ENCODE measurements at places on chromosomes 1 and 21.

DNA sequence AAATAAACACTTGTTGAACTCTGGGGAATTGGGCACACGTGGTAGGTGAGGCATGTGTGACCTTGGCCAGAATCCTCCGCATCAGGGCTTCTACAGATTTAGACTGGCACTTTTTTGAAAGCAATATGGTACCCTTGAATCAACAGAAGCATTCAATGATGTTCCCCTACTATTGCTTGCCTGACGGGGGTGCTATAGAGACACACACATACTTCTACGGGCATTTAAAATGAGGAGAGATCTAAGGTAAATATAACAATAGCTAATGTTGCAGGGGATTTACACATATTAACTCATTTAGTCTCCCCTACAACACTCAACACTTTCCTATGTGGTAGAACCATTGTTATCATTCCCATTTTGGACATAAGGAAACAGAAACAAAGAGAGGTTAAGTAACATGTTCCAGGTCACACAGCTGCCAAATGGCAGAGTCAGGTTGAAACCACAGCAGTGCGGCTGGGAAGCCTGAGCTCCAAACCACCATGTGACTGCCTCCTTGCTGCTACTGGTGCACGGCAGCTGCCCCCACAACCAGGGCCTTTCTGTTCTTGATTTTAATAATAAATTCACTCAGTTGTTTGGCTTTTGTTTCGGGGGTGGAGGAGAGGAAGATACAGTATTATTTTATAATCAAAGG is 147.4 kb downstream of the ZNF281 start:
- DNase-seq = no peak

DNA sequence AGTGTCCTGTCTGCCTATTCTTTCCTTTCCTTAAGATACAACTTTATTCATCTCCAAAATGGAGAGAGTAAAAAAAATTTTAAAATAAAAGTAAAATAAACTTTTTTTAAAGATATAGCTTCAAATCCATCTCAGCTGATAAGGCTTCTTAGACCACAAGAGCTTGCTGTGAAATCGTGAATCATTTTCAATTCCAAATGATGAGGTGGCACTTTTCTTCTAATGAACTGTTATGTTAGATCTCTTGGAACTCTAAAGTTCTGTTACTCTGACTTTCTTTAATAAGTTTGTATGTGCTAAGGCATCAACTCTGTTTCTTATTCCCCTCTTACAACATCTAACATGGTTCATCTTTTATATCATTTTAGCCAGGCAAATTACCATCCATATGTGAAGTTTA is 4.5 kb downstream of the SH3GLB1 start:
- no peak for DNase-seq

DNA sequence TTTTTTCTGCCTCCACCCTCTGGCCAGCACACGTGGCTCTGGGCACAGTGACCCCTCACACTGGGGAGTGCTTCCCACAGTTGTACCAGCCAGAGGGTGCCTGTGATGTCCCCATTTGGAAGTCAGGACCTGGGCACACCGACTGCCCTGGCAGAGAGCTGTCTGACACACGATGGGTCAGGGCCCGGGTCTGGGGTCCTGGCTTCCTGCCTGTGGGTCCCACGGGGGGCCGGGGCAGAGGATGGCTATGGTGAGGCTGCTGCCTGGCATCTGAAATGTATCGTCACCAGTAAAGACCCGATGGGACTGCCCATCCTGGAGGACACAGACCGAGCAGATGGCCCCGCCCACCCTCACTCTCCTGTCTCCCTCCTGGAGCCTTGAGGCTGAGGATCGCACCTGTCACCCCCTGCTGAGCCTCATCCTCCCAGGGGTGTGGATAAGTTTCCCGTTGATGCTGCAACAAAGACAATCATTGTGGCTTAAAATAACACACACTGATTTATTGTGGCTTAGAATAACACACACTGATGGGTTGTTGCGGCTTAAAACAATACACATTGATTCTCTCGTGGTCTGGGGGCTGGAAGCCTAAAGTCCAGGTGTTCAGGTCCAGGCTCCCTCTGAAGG is 88.8 kb upstream of the TTC34 start:
- no peak for DNase-seq

DNA sequence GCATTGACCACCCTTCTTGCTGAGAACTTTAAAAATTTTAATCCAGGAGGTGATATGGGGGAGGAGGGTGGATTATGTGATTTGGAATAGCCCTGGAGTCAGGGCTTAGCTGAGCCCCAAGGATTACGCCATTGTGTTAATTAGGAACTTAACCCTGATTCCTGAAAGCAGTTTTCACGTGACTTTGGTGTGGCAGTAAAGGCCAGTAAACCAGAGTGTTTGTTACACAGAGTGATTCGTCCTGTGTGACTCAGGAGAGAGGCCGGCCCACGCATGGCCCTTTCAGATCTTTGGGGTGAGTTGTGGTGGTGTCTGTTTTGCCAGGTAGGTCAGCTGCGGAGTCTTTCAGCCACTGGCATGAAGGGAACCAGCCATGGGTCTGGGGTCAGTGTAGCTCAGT is 107.6 kb downstream of the NOS1AP start:
- no peak for DNase-seq

DNA sequence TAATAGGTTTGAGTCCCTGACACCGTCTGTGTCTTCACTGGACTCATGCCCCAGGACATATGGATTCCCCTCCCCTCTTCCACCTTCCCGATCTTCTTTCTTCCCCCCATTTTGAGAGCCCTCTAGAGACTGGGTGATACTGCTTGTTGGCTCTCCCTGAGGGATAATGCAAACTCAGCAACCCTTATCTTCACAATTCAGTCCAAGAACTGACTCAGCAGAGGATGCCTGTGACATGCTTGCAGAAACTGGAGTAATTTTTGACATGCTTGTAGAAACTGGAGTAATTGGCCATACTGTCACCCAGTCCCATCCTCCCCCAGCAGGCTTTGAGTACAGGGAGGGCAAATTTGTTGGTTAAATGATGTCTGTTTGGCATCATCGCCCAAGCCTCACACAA is 127.6 kb upstream of the CTTNBP2NL start:
- DNase-seq = no peak

GRCh38 chr1:217062586-217062985 is 339.4 kb upstream of the ESRRG start:
- no peak for DNase-seq

DNA sequence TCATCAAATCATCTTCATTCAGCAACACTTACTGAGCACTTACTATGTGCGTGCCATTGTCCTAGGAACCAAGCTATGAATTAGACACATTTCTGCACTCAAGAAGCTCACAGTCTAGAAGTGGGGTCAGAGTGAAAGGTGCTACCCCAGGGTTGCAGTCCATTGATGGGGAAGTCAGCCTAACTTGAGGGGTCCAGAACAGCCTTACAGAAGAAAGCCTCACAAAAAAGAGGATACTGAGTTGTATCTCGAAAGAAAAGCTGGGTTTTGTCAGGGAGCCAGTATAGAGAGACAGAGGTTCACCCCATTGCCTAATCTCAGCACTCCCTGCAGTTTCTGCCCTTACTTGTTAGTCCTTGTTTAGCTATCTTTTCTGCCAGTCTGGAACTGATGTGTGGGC is 153.1 kb upstream of the JUN start:
- DNase-seq = no peak

DNA sequence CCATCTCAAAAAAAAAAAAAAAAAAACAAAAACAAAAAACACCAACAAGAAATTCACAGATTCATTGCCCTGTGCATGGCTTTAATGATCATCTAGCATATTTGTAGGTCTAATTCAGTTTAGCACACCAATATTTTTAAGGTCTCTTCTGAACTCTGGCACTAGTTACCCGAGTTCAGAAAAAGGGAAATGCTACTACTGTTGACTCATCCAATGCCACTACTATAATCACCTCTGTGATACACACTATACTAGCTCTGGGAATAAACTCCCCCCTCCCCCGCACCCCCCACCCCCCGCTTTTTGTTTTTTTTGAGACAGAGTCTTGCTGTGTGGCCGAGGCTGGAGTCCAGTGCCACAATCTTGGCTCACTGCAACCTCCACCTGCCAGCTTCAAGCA is 55.6 kb downstream of the FBXO42 start:
- DNase-seq = no peak

- DNase-seq = no peak
Measured at GRCh38 chr1:109886827-109887226, 23.8 kb upstream of the CSF1 start.

- no peak for DNase-seq
Measured at GRCh38 chr21:32803651-32804050, 32.1 kb upstream of the PAXBP1 start.

DNA sequence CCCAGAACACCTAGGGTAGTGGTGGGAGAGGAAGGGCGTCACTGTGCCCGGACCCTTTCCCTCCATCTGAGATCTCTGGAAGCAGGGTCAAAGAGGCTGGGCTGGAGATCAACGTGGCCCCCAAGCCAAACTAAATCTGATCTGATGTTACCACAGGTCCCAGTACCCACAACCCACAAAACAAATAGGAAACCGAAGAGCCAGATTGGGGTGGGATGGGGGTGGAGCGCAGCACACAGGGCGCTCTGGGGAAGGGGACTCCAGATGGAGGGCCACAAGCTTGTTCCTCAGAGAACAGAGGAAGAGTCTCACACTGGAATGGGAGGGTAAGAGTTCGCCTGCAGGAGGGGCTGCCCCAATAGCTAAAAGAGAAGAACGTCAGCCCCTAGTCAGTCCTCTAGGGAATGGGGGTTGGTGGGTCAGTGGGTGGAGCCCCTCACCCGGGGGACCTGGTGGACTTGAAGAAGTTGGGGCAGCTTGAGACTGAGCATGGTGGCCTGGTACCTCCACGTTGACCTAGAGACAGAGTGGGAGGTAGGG is 1.5 kb downstream of the PAQR6 start:
- DNase-seq = no peak

GRCh38 chr1:23558872-23559135 is 497 bp downstream of the ID3 start:
- no peak for DNase-seq
